G401 (cell line): ENCODE measurements at places on chromosomes 2 and 18. TPM values are rescaled to one million over a fixed set of nuclear protein-coding genes. Genes with fewer than 3 reads are reported as not detected.

DNA sequence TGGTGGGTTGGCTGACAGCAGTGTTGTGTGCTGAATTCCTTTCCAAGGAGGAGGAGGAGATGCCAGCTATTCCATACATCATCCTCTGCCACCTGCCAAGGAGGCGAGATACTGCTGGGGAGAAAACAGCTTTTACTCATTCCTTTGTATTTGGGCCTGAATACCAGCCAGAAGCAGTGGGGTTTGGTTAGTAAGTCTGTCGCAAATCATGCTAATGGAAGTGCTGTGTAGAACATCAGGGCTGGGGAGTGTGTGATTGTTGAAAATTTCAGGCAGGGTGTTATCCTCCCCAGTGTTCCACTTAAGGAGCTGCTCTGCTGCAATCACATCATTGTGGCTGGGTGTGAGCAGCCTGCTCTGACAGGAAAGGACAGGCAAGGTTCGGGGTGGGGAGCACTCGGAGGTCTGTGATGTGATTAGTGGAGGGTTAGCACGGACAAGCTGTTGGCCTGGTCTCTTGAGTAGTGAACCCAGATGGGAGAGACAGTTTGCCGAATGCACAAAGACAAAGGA lies 128.2 kb upstream of the DLX2 start:
- DNase-seq = peak; percentile 81

DNA sequence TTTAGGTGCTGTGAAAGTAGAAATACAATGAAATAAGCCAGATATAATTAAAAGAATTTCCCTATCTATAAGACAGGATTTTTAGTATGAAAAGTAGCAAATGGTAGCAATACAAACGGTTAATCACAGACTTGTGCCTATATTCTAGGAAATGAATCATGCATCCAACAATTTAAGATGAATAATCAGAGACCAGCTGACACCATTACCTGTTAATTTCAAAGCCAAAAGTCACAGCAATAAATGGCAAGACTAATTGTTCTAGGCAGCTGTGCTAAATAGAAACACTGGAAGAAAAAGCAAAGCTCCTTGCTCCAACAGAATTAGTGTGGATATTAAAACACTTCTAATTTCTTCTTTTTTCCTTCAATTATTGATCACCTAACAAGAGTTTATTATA lies 35.1 kb upstream of the MPP4 start:
- no peak for DNase-seq

GRCh38 chr2:134536296-134536695 lies 182.5 kb downstream of the TMEM163 start:
- DNase-seq = peak; percentile 92

GRCh38 chr2:84904151-84904550 lies 1.3 kb upstream of the TMSB10 start:
- DNase-seq = no peak

DNA sequence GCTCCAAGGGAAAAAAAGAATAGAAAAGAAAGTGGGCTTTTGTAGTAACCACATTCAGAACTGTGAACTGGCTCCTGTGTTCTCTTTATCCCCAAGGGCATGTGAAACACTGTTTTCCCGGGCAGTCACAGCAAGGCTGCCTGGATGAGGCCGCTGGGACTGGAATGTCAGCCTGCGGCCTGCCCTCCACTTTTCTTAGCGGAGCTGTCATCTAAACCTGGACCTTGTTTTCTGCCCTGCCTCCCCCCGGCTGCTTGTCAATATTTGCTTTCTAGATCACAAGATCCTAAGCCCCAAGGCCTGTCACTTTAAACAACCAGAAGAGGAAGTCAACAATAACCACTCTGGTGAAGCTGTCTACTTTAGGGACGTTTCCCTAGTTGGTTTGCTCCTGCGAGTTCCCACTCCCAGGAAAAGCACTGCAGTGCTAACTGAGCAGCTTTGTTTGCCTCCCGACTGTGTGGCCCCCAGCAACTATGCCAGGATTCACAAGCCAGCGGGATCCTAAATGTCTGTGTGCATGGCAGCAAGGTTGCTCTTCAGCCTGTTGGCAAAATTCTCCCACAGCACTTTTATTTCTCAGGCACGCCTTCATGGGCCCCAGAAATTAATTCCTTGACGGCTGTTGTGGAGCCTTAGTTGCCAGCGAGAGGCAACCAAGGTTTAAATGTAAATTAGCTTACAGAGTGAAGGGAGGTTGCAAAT lies 30.6 kb downstream of the SOWAHC start:
- no peak for DNase-seq

DNA sequence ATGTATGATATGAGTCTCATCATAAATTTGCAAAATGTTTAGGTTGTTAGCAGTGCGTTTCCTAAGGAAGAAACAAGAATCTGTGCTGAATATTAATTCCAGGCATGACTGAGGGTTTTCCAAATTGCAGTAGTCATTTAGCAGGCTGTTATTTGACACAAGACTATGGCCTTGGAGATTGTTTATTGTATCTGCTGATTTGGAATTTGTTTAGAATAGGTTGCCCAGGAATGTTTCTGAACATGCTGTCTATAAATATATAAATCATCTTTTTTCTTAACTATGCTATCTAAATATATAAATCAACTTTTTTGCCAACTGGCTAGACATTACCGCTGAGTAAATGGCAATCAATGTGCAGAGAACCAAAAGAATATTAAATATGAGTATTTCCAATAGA lies 90.9 kb downstream of the DOK6 start:
- DNase-seq = no peak

DNA sequence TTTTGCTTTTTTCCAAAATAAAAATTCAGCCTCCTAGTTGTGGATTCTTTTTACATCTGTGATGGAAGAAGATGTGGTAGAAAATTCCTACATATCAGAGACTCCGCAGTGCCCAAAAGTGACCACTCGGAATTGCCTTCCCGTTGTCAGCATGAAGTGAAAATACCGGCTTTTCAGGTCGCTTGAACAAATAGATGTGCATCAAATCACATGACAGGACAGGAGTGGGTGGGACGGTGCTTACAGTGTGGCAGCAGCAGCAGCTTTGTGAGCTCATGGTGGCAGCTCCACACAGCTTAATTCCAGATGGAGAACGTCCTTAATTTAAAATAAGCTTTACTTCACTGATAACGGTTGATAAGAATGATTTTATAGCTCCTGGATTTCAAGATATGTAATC lies 20.3 kb downstream of the SALL3 start:
- no peak for DNase-seq

TBC1D8 gene
- total RNA-seq = 2.3 and 5.8 TPM in 2 replicates

HTRA2 gene
- 62.1 and 62.8 TPM in 2 replicates for total RNA-seq

FSHR gene
- total RNA-seq = not detected in 2 replicates
